Cardiac muscle cell (in vitro differentiated cells and primary cell): ENCODE measurements at places on chromosomes 2 and 18.

GRCh38 chr2:28224648-28225472 is 167.8 kb upstream of the FOSL2 start:
- no peak overlapping the region for H3K4me3 ChIP-seq
- no peaks in the 10 kb centered on the region for H3K36me3 ChIP-seq
- no peaks in the 10 kb centered on the region for H3K27me3 ChIP-seq
- no peaks in the 10 kb centered on the region for H3K4me1 ChIP-seq
- H3K27ac ChIP-seq, result no peak overlapping the region

- H3K4me1 ChIP-seq, result no peaks in the 10 kb centered on the region
- no peak for DNase-seq
- no peak overlapping the region for H3K4me3 ChIP-seq
- H3K27ac ChIP-seq, result no peak overlapping the region
Measured at GRCh38 chr2:144703852-144704708, 184.2 kb upstream of the ZEB2 start.

DNA sequence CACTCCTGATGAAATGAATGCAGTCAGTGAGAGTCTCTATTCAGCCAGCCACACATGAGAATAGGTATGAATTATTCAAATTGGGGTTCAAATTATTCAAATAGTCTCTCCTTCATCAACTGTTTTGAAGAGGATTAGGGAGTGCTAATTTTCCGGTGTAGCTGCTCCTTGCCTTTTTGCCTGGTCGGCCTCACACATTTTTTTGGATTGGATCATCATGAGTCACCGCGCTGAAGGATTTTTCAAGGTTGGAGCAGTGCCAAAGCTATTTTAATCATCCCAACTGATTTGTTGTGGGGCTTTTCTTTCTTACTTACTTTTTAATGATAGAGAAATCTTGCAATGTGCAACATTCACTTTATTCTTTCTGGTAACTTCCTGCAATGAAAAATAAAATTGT is 2.4 kb upstream of the DTNA start:
- peaks cover 18% of the 10 kb centered on the region for H3K4me1 ChIP-seq
- H3K27ac ChIP-seq, result no peak overlapping the region
- no peaks in the 10 kb centered on the region for H3K36me3 ChIP-seq
- H3K4me3 ChIP-seq, result no peak overlapping the region
- DNase-seq, result peak; percentile 66
- no peaks in the 10 kb centered on the region for H3K27me3 ChIP-seq

DNA sequence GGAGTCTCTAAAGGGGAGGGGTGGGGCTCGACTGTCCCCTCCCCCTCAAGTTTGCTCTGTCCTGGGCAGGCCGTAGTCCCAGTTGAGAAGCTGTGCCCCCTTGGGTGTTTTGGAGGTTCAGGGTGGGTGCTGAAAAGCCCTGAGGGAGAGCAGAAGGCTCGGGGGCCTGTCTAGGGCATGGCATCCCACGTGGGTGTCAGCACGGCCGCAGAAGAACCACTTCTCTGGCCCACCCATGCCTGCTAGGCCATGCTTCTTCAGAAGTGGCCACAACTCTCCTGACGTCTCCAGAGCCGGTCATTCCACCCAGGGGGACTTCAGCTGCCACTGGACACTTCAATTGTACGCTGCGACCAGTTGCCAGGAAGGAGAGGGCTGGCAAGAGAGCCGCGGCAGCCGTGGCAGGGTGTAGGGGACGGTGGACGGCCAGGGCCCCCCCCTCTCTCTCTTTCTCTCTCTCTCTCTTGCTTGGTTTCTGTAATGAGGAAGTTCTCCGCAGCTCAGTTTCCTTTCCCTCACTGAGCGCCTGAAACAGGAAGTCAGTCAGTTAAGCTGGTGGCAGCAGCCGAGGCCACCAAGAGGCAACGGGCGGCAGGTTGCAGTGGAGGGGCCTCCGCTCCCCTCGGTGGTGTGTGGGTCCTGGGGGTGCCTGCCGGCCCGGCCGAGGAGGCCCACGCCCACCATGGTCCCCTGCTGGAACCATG is at the start of gene INPP5D:
Gene INPP5D, plus strand, starts transcription at position 546 of the 704 bp plus-strand sequence. Its CDS starts 137 bp downstream, at position 683.
- H3K4me1 ChIP-seq, result no peaks in the 10 kb centered on the region
- DNase-seq, result no peak
- H3K27me3 ChIP-seq, result no peaks in the 10 kb centered on the region
- no peak within 1 kb of the TSS for H3K4me3 ChIP-seq
- no peak within 1 kb of the TSS for H3K27ac ChIP-seq
- no peaks in the 10 kb centered on the region for H3K36me3 ChIP-seq

GRCh38 chr2:205754285-205754923 is 72.1 kb downstream of the NRP2 start:
- no peaks in the 10 kb centered on the region for H3K27me3 ChIP-seq
- no peak overlapping the region for H3K4me3 ChIP-seq
- peaks cover 16% of the 10 kb centered on the region for H3K4me1 ChIP-seq
- H3K27ac ChIP-seq, result no peak overlapping the region
